ENCODE measurements at places on chromosomes 5 and 9.

DNA sequence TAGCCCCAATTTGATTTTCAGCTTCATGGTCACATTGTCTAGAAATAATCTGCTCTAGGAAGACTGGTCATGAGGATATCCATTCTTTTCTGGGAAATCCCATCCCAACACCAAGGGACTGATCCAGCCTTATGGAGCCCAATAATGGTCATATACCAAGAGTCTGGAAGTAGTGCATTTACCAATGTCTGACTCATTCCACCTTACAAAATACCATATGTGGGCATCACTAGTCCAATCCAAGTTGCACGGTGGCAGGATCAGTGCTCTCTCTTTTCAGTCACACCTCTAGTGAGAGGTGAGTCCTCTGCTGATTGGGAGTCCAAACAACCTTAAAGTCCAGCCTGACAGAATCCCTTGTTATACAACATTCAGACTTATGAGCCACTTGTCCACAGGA is 73.7 kb downstream of the FEM1C start:
- no peak for DNase-seq

- DNase-seq = no peak
Observed at GRCh38 chr9:99336531-99336930, 114.4 kb downstream of the SEC61B start.

DNA sequence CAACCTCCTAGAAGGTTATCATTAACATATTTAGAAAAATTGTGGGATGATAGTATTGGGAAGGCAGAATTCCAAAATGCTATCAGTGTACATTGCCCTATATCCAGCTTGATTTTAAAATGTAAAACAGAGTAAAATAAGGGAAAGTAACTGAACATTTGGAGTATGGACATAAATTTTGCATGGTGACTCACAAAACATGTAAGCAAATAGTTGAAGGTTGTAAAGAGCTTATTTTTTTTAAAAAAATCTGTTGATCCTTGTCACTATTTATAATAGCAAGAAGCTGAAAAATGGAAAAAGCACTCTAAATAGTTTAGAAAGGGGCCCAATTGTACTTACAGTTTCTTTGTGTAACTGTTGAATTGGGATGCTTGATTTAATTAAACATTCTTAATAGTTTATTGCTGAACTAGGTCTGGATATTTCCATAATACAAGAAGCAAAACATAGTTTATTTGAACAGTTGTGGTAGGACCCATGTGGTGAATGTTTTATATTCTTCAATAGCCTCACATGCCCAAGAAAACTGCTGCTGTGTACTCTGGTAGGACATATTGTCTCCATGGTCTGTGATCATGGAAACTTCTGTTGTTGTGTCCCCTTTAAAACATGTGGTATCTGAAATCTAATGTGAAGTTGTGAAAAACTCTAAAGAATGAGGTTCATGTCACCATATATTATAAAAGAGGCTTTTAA is 82.4 kb downstream of the NNT start:
- DNase-seq = no peak

- DNase-seq = no peak
Observed at GRCh38 chr9:134748591-134748990, 107.0 kb downstream of the COL5A1 start.

DNA sequence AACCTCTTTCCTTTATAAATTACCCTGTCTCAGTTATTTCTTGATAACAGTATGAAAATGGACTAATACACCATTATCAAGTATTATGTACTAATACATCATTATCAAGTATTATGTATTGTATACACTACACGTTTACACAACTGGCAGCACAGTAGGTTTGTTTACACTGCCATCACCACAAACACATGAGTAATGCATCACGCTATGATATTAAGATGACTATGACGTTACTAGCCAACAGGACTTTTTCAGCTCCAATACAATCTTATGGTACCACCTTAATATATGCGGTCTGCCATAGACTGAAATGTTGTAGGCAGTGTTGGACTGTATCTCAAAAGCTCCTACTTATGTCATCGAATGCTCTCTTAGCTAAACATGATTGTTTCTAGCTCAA is 28.2 kb downstream of the PRELID2 start:
- no peak for DNase-seq

GRCh38 chr5:134136771-134137170 is 22.3 kb downstream of the TCF7 start:
- DNase-seq = no peak

GRCh38 chr9:33042473-33042872 is 17.4 kb downstream of the DNAJA1 start:
- DNase-seq = no peak

- DNase-seq = no peak
Observed at GRCh38 chr5:107072967-107073366, 597.8 kb downstream of the EFNA5 start.

DNA sequence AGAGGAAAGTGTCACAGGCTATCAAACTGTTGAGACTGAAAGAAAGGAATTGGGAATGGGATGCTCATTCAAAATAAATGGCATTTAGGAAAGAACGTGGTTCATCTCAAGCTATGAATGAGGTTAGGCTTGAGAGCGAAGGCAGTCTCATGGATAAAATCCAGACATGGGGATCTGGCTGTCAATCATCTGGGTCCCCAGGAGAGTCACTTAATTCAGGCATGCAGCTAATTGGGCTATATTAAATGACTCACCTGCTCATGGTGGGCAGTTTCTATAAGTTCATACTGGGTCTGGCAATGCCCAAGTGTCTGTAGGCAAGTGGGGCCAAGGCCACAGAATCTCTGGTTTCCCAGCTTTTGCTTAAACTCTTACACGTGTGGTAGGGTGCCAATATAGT is 286.5 kb upstream of the SEMA6A start:
- DNase-seq = no peak

DNA sequence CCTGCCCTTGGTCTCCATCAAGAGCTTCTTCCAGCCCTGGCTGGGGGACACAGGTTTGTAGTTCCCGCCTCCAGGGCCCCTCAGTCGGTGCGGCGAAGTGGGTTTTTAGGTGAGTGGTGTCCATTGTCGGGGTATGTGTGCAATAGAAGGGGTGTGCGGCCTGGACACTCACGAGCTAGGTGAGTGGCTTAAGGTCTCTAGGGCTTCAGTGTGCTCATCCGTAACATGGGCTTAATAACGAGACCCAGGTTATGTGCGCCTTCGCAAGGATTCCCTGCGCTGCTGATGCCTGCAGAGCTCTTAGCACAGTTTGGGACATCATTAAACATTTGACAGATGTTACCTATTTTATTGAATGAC is 656 bp downstream of the CEP78 start:
- DNase-seq = no peak

GRCh38 chr9:87277346-87277745 is 220.3 kb upstream of the DAPK1 start:
- DNase-seq = no peak

GRCh38 chr9:92517046-92517445 is 18.7 kb downstream of the ECM2 start:
- no peak for DNase-seq

DNA sequence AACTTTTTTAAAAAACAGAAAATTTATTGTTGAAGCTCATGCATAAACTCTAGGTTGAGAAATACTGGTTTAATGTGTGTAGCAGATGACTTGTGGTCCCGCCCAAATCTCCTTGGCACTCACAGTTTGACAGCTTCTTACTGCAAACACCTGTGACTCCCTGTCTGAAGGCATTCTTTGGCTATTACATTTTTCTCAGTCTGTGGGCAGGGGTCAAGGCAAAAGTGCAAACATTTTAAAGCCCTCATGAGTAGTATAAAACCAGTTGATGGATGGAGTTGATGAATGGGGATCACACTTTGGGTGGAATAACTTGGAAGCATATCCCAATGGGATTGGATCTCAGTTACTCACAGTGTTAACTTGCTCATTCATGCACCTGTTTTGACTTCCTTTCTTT is 1007.0 kb upstream of the NUDT12 start:
- no peak for DNase-seq

GRCh38 chr5:42522783-42523182 is 99.5 kb downstream of the GHR start:
- no peak for DNase-seq

DNA sequence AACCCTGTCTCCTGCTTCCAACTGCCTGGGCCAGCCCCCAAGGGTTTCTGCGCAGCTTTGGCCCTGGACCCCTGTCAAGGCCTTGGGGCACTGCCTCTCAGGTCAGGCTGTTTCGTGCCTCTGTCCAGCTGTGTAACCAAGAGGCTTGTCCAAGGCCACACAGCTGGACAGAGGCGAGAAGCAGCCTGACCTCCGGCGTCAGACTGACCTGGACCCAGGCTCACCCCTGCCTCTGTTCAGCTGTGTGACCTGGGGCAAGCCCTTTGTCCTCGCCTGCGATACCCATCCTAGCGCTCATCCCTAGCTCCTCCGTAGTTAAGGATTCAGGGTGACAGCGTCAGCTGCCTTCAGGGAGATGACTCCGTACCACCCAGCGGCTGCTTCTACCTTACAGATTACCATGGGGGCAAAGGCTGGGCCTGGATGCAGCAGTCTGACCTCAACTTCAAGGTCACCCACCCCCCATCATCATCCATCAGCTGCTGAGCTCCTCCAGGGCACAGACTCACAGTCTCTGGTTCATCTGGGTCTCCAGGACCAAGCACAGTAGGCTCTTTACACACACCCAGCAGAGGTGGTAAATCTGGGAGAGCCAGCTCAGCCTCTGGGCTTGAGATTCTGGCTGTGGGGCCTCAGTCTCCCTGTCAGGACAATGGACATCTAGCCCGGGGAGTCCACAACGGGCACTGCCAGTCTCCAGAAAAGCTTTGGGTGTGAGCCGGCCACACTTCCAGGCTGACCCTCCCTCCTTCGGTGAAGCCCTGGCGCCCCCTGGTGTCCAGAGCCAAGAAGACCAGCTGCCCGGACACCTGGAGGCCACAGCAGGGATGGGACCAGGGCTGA is 7.9 kb downstream of the AK1 start:
- no peak for DNase-seq

GRCh38 chr9:120482424-120483186 is 97.4 kb downstream of the CDK5RAP2 start:
- DNase-seq = no peak

DNA sequence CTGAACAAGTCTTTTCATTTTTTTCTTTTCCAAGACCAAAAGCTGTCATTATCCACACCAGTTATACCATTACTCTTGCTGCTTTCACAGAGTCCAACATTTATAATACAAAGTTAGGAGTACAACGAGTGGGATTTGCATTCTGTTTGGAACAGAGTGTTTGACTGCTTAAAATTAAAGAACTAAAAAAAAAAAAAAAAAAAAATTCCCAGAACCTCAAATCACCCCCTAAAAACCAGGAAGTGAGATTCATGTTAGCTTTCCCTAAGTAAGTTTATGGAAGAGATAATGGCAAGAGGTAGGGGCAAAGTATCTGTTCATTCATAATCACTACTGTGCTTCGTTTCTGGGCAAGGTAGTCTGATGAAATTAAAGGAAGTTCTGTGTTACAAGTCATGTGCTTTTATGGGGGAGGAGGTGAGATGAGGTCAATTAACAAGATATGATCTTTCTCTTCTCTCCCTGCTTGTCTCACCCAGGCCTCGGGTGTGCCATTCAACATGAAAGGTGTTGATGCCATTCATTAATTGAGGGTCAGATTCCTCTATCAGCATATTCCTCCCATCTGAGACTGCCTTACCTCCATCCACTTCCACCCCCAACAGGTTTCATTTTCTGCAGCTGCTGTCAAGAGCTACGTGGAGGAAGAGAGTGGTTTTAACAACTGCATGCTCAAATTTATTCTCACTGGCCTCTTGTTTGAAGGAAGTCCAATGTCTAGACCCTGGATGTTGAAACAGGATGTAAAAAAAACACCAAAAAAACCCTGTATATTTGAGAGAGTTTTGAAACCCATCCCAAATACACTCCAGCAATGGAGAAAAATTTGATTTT is 58.1 kb downstream of the MARCHF3 start:
- no peak for DNase-seq

- no peak for DNase-seq
Observed at GRCh38 chr5:1031306-1031959, 22.8 kb downstream of the NKD2 start.

GRCh38 chr5:174354571-174354970 is 309.1 kb downstream of the NSG2 start:
- DNase-seq = no peak

- DNase-seq = no peak
Observed at GRCh38 chr5:56116599-56117141, 116.5 kb downstream of the ANKRD55 start.

- DNase-seq = no peak
Observed at GRCh38 chr5:74402553-74402952, 238.0 kb downstream of the ENC1 start.

DNA sequence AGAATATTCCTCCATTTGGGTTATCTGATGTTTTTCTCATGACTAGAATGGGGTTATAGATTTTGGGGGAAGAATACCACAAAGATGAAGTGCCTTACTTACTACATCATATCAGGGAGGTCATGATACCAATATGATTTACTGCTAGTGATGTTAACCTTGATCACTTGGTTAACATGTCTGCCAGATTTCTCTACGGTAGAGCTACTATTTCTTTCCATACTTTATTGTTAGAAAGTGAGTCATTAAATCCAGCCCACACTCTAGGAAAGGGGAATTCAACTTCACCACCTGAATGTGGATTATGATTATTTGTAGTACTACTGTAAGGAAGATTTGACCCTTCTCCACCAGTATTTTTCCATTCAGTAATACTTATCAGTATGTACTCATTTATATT is 64.7 kb downstream of the UBE2R2 start:
- DNase-seq = no peak

GRCh38 chr9:130766927-130767307 is 68.1 kb upstream of the ABL1 start:
- DNase-seq = no peak

- no peak for DNase-seq
Observed at GRCh38 chr5:60248901-60249300, 355.4 kb upstream of the PDE4D start.

DNA sequence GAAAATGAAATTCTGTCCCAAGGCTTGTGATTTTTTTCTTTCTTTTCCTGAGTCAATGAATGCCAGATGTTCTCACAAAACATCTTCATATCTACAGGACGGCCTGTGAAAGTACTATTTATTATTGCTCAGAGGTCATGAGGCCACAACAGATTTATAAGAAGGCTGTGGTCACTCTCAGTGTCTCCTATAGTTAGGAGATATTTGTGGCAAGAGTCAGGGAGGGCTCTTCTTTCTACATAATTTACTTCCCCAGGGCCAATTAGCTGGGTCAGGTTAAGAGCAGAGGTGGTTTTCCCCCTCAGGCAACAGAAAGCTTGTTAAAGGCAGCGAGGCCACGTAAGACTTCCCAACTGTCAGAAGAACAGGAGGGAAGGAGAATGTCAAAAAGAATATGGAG is 248.7 kb downstream of the SLIT3 start:
- no peak for DNase-seq

DNA sequence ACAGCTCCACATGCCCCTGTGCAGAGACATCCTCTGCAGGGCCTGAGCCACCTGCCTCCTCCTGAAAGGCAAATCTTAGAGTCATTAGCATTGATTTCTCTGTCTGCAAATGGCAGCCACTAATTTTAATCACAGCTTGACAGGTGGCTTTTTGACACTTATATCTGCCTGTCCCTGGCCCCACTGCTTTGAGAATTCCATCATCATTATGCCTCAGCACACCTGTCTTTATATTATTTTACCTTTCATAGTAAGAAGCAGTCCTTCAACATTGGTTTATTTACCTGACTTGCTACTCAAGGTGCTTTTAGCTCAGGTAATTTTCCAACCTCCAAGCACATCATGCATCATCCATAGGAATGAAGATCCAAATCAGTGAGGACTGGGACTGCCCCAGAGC is 451.3 kb downstream of the MTRR start:
- DNase-seq = no peak

GRCh38 chr5:93018461-93018860 is 562.6 kb downstream of the NR2F1-AS1 start:
- no peak for DNase-seq

GRCh38 chr5:71528206-71528605 is 58.9 kb upstream of the MCCC2 start:
- DNase-seq = no peak

- DNase-seq = no peak
Observed at GRCh38 chr5:119363936-119364335, 8.1 kb downstream of the TNFAIP8 start.
